ENCODE measurements at places on chromosomes 12 and 14. TPM values are rescaled to one million over a fixed set of nuclear protein-coding genes. Genes with fewer than 3 reads are reported as not detected.

The SPIC gene
- total RNA-seq: not detected

The SLC10A1 gene
- not detected for total RNA-seq

DNA sequence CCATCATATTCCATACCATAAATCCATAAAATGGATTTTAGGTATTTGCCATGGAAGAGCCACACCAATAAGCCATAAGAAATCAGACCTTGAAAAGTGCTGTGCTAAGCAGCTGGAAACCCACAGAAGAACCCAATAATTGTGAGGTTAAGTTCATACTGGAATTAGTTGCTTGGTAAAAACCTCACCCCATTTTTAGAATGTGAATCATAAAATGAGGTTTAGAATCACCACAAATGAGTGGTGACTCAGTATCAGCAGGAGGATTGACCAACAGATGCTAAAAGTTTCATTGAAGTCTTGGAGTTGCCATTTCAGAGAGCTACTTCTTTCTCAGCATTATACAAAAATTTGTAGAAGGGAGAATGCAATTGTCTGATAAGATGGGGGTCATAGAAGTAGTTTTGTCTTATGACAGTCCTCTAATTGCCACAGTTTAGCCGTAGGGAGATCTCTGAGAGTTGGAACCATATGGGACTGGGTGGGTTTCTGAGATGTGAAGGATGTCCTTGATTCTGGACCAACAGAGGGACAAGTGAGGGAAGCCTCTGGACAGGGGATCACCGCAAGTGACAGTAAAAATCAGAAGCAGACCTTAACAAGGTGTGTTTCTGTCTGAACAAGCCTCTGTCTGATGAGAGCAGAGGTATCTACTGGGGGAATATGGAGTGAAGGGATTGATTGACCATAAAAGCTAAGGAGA is 1.4 kb upstream of the STON2 start:
- H3K4me3 ChIP-seq: no peak overlapping the region
- no peaks in the 10 kb centered on the region for H3K27me3 ChIP-seq
- H3K27ac ChIP-seq: no peak overlapping the region
- no peaks in the 10 kb centered on the region for H3K36me3 ChIP-seq

- peaks cover 29% of the 10 kb centered on the region for H3K4me1 ChIP-seq
- no peaks in the 10 kb centered on the region for H3K27me3 ChIP-seq
- peaks cover 15% of the 10 kb centered on the region for H3K36me3 ChIP-seq
- no peak for DNase-seq
These were observed 37.3 kb downstream of the PPTC7 start for GRCh38 chr12:110545812-110546211.

GRCh38 chr12:122395319-122395718 is 27.1 kb downstream of the CLIP1 start:
- peaks cover 25% of the 10 kb centered on the region for H3K4me1 ChIP-seq
- H3K36me3 ChIP-seq: peaks cover 12% of the 10 kb centered on the region
- DNase-seq: peak; percentile 40
- H3K27ac ChIP-seq: peak overlapping the region; percentile 46

The HAL gene
- total RNA-seq: 0.18 TPM

GRCh38 chr14:33035416-33036194 is 96.9 kb downstream of the NPAS3 start:
- DNase-seq: no peak
- no peak overlapping the region for H3K27ac ChIP-seq
- no peak overlapping the region for H3K4me3 ChIP-seq
- no peaks in the 10 kb centered on the region for H3K36me3 ChIP-seq

GRCh38 chr12:121255433-121255832 is 41.1 kb downstream of the CAMKK2 start:
- no peak overlapping the region for H3K27ac ChIP-seq
- no peak for DNase-seq
- H3K4me1 ChIP-seq: no peaks in the 10 kb centered on the region
- no peaks in the 10 kb centered on the region for H3K27me3 ChIP-seq

DNA sequence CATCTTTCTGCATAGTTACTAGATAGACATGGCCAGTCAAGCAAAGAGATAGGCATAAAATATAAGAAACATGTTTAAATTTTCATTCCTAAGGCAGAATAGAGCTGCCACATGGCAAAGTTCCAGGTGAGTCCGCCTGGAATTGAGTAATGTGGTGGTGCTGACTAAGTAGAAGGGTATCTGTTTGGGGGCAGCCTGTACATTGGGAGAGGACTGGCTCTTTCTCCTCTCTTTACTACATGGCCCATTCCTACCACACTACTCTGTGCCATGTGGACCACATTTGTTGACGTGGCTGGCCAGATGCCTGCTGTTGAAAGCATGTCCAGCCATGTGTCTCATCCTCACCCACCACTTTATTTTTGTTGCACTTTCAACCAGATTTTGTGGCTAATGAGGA is 354.0 kb downstream of the ETNK1 start:
- H3K27me3 ChIP-seq: no peaks in the 10 kb centered on the region
- H3K4me1 ChIP-seq: peaks cover 16% of the 10 kb centered on the region
- no peaks in the 10 kb centered on the region for H3K36me3 ChIP-seq
- H3K4me3 ChIP-seq: no peak overlapping the region

DNA sequence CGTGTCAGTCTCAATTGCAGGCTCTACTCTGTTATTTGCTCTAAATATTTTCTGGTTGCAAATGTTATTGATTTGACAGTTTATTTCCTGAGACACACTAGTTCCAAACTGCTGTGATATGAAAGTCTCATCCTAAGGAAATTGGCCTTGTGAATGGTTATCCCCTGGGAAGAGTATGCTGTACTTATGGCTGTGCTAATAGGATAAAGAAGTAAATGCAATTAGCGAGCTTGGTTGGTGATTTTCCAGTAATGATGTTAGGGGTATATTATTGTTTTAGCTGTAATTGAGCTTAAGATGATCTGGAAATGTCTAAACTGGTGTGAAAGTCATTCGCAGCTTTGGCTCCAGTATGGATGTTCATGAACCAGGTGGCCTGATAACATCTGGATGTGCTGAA is 197.9 kb downstream of the SUDS3 start:
- no peaks in the 10 kb centered on the region for H3K27me3 ChIP-seq
- no peak overlapping the region for H3K27ac ChIP-seq
- H3K4me3 ChIP-seq: no peak overlapping the region
- no peaks in the 10 kb centered on the region for H3K36me3 ChIP-seq

DNA sequence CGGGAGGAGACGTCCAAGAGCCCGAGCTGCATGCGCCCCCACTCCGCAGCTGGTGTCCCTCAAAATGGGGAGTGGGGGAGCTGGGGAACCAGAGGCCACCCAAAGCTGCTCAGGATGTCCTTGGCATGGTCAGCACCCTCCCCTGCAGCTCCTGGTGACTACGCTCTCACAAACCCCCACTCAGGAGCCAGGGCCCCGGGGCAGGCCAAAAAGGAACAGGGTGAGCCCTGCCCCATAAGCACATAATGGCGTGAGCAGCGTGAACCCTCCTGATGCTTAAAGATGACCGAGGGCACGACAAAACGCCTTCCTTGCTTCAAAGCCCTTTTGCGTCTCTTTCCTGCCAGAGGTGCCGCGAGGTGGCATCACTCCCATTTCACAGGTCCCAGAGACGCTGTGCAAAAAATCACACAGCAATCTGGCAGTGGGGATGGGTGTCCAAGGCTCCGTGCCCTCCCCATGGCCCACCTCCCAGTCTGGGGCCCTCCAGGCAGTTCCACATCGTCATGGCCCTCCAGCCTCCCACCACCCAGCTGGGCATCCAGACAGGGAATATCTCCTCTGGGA is 13.5 kb downstream of the NCOR2 start:
- no peak overlapping the region for H3K27ac ChIP-seq
- H3K36me3 ChIP-seq: peaks cover 30% of the 10 kb centered on the region
- H3K4me3 ChIP-seq: no peak overlapping the region
- DNase-seq: no peak
- H3K27me3 ChIP-seq: no peaks in the 10 kb centered on the region

The TWF1 gene
- total RNA-seq: 135 TPM

The NCKAP5L gene
- total RNA-seq: 35.7 TPM

GRCh38 chr12:2813214-2814185 is 1.0 kb downstream of the ITFG2 start:
- peaks cover 26% of the 10 kb centered on the region for H3K36me3 ChIP-seq
- H3K4me3 ChIP-seq: peak overlapping the region; percentile 69
- peak; percentile 71 for DNase-seq
- peak overlapping the region; percentile 81 for H3K27ac ChIP-seq
- no peaks in the 10 kb centered on the region for H3K27me3 ChIP-seq

GRCh38 chr14:30193845-30194501 is 266.3 kb upstream of the PRKD1 start:
- peaks cover 33% of the 10 kb centered on the region for H3K4me1 ChIP-seq

DNA sequence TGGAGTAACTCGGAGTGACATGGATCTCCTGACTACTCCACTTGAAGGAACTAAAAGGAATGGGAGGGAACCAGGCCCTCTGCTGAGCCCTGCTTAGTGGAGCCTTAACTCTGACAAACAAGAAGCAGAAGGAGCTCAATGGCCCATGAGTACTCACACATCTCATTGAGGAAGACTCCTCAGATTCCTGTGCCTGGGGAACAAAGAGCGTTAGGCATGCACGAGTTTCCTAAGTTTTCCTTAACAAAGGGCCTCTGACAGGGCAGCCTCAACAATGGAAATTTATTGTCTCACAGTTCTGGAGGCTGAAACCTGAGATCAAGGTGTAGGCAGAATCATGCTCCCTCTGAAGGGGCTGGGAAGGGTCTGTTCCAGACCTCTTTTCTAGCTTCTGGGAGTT is 185.7 kb upstream of the NTF3 start:
- no peak overlapping the region for H3K27ac ChIP-seq
- peaks cover 8% of the 10 kb centered on the region for H3K4me1 ChIP-seq
- DNase-seq: no peak
- H3K36me3 ChIP-seq: no peaks in the 10 kb centered on the region

The JAG2 gene
- total RNA-seq: 160 TPM

- no peaks in the 10 kb centered on the region for H3K27me3 ChIP-seq
- H3K4me3 ChIP-seq: no peak overlapping the region
- H3K36me3 ChIP-seq: peaks cover 21% of the 10 kb centered on the region
These were observed 1.8 kb downstream of the SART3 start for GRCh38 chr12:108559007-108559655.

DNA sequence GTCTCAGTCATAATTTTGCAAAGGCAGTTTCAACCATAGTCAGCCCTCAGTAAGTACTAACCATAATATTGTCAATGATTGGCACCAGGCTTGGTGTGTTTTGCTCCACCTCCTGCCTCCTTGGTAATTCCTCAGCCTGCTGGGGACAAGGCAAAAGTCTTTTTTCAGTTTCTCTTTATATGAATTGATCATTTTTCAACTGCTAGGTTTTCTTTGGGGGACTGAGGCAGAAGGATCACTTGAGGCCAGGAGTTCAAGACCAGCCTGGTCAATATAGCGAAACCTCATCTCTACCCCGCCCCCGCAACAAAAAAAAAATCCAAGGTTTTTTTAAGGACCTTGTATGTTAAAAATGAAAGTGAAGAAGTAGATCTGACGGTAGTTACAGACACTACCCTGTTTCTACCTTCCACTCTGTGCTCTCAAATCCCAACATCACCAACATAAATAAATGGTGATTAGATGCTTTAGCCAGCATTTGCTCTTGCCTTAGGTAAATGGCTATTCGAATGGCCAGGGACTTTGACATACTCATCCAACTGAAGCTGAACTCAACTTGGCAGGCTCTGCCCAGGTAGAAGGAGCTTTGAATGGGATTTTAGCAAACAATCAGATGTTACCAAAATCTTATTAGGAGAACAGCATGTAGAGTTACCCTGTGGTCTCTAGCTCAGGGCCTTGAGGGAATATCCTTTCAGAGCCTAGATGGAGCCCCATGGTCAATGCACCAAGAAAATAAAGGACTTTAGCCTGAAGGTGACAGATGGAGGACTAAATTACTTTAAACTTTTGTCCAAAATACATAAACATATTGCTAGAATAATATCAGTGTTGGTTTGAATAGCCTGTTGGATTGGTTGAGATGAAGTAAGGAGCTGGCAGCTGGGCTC is 126.9 kb upstream of the AMIGO2 start:
- no peaks in the 10 kb centered on the region for H3K36me3 ChIP-seq
- H3K27ac ChIP-seq: no peak overlapping the region
- H3K4me3 ChIP-seq: no peak overlapping the region
- H3K4me1 ChIP-seq: no peaks in the 10 kb centered on the region
- no peak for DNase-seq

DNA sequence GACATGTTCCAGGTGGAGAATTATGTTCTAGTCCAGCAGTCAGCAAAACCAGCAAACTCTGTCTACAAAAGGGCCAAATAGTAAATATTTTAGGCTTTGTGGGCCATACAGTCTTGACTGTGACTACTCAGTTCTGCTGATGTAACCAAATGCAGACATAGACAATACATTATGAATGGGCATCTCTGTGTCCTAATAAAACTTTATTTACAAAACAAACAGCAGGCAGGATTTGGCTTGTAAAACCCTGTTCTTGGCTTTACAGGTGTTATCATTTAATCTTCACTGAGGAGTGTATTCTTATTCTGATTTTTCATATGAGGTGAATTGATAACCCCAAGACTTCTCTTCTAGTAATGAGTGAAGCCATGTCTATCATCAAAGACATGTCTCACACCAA is 278.6 kb downstream of the DUSP6 start:
- no peak overlapping the region for H3K27ac ChIP-seq
- no peak overlapping the region for H3K4me3 ChIP-seq
- no peak for DNase-seq
- H3K27me3 ChIP-seq: no peaks in the 10 kb centered on the region
- H3K4me1 ChIP-seq: no peaks in the 10 kb centered on the region

The CACNA2D4 gene
- not detected for total RNA-seq

The IQSEC3 gene
- not detected for total RNA-seq

- DNase-seq: no peak
- H3K27ac ChIP-seq: no peak overlapping the region
- H3K4me3 ChIP-seq: no peak overlapping the region
These were observed 57.8 kb downstream of the SLCO1B3 start for GRCh38 chr12:20868277-20868676.

- H3K27ac ChIP-seq: no peak overlapping the region
- no peaks in the 10 kb centered on the region for H3K27me3 ChIP-seq
- H3K36me3 ChIP-seq: no peaks in the 10 kb centered on the region
- H3K4me1 ChIP-seq: no peaks in the 10 kb centered on the region
- no peak for DNase-seq
These were observed 88.4 kb downstream of the TMCC3 start for GRCh38 chr12:94561943-94562411.

DNA sequence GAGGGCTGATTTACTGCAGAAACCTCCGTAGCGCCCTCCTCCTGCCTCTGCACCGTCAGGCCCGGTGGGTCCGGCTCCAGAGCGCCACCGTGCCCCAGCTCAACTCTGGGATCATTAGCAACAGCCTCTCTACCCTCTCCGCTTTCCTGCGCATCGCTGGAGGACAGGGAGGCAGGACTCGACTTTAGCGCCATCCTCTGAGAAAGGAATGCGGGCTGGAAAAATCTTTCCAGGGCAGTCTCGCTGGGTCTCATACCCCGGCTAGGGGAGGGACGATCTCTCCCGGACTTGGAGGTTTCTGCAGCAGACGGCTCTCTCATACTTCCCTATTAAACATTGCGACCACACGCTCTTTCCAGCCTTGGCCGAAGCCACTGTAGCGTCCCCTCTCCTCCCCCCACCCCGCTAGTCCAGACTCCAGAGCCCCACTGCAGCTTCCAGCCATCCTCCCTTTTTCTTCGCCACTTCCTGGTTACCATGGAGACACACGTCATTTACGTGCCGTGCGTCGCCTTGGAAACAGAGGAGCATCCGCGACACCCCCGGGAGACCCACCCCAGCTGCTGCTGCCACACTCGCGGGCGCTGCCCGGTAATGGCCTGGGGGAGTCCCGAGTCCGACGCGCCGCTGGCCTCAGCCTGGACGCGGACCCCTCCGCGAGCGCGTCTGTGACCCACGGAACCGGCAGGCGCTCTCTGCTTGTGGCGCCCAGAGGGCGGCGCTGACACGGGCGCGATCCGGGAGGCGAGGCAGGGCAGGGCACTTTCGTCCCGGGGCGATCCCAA is at the start of gene CCDC184:
CCDC184 (plus strand) TSS at position 554 of the 785 bp plus-strand sequence. CDS start 479 bp downstream, outside the sequence.
- peak within 1 kb of the TSS; percentile 72 for H3K4me3 ChIP-seq
- peak within 1 kb of the TSS; percentile 60 for H3K27ac ChIP-seq
- H3K36me3 ChIP-seq: peaks cover 4% of the 10 kb centered on the region
- H3K4me1 ChIP-seq: peaks cover 22% of the 10 kb centered on the region
- peak; percentile 100 for DNase-seq
